ENCODE measurements at places on chromosomes 12 and 14. TPM values are rescaled to one million over a fixed set of nuclear protein-coding genes. Genes with fewer than 3 reads are reported as not detected.

SNW1 gene
- 68.3 TPM for total RNA-seq

DNA sequence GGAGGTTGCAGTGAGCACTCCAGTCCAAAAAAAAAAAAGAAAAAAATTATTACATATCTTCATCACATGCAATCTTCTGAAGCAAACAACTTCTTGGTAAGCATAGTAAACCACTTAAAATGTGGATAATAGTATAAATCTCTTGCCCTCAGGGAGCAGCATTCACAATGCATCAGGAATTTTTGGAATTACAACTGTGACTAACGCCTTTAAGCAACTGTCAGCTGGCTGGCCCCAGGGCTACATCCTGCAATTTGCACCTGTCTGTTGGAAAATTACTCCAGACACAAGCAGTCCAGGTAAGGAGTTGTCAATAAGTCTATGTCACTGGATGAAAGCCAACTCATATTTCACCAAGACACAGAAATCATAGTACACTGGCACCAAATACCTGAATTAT lies 5.5 kb upstream of the SLC7A7 start:
- no peak for DNase-seq

GRCh38 chr14:91918186-91918883 lies 29.2 kb downstream of the FBLN5 start:
- DNase-seq: no peak

GRCh38 chr12:128613837-128614590 lies 209.7 kb downstream of the SLC15A4 start:
- DNase-seq: no peak

TOMM20L gene
- not detected for total RNA-seq

DNA sequence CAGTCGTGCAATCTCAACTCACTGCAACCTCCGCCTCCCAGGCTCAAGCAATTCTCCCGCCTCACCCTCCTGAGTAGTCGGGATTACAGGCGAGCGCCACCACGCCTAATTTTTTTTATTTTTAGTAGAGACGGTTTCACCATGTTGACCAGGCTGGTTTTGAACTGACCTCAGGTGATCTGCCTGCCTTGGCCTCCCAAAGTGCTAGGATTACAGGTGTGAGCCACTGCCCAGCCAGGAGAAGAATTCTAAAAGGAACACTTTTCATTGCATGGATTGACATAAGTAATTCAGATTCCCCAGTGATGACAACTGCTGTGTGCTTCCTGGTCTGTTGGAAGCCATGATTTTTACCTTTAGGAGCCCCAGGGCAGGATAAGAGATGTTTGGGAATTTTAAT lies 22.1 kb downstream of the DMAC2L start:
- no peak for DNase-seq

DNA sequence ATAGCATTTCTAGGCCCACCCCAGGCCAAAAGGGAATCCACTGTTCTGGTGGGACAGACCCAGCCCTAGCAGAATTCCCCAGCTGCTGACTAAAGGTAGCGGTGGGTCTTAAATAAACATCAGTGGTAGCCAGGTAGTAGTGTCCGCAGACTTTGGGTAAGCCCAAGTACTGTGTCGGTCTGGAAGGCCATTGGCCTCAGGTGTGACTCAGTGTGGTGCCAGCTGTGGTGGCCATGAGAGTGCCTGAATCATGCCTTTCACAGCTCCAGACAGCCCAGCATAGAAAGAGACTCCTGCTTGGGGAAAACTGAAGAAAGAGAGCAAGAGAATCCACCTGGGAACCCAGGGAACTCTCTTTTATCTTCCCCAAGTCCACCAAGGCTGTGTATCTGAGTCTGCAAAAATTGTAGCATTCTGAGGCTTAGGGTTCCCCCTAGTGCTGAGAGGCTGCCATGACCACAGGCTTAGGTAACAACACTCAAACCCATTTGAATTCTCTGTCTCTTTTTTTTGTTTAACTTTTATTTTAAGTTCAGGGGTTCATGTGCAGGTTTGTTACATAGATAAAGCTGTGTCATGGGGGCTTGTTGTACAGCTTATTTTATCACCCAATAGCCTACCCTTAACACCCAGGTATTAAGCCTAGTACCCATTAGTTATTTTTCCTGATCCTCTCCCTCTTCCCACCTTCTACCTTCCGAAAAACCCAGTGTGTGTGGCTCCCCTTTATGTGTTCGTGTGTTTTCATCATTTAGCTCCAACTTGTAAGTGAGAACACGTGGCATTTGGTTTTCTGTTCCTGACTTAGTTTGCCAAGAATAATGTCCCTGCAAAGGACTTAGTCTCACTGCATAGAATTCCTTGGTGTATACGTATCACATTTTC lies 16.7 kb upstream of the CD163L1 start:
- DNase-seq: no peak

CLEC2D gene
- total RNA-seq: 2.5 TPM

DNA sequence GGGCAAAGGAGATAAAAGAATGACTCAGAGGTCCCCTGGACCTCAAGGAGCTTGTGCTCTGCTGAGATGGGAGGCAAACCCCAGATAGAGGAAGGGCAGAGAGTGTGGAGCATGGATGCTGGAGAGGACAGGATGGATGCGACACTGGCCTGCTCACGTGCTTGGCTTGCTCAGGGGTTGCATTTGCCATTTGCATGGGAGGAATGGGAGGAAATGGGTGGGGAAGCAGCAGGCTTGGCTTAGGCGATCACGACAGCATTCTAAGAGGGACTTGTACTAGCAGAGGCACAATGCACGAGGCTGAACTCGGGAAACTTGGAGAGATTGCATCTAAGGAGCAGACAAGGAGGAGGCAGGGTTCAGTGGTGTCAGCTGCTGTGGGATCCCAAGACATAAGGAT lies 19.8 kb downstream of the CD9 start:
- DNase-seq: no peak

KCNA1 gene
- total RNA-seq: 0.05 TPM

CLEC14A gene
- 19.6 TPM for total RNA-seq

BICDL1 gene
- total RNA-seq: 0.22 TPM

SERPINA10 gene
- total RNA-seq: not detected

Measured in psoas muscle (tissue), 8 donors.